ENCODE measurements at places on chromosomes 3 and 15. TPM values are rescaled to one million over a fixed set of nuclear protein-coding genes. Genes with fewer than 3 reads are reported as not detected.

DNA sequence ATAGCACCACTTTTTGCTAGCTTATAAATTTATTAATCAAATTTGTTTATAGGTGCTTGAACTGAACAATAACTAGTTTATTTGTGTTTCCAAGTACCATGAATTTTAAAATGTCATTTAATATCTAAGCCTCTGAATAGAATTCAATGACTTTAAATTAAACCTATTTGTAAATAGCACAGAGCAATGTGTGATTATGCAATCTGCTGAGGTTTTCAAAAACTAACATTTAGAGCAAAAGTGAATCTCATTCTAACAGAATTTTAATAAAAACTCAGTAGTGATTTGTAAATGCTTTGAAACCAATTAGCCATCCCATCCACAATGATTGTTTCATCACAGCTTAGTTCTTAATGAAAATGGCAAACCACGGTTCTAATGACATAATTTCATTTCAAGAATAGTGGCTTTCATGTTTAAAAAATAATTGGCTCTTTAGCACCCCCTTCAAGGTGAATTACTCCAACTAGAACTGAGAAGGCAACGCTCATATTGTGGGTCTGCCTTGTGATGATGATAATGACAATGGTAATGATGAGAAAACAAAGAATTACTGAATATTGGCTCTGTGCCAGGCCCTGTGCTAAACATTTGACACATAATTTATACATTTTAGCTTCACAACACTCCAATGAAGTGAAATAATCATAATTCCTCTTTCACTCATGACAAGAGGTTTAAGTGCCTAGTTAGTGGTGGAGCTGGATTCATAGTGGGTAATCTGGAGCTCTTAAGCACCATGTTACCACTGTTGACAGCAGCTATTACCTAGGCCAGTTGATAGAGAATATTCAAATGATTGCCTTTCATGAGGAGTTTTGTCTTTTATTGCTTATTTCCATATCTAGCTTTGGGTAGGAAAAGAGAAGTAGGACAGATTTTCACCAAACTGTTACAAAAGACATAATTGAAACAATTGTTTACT, 145.7 kb downstream of the RBMS3 start:
- no peak for DNase-seq

DNA sequence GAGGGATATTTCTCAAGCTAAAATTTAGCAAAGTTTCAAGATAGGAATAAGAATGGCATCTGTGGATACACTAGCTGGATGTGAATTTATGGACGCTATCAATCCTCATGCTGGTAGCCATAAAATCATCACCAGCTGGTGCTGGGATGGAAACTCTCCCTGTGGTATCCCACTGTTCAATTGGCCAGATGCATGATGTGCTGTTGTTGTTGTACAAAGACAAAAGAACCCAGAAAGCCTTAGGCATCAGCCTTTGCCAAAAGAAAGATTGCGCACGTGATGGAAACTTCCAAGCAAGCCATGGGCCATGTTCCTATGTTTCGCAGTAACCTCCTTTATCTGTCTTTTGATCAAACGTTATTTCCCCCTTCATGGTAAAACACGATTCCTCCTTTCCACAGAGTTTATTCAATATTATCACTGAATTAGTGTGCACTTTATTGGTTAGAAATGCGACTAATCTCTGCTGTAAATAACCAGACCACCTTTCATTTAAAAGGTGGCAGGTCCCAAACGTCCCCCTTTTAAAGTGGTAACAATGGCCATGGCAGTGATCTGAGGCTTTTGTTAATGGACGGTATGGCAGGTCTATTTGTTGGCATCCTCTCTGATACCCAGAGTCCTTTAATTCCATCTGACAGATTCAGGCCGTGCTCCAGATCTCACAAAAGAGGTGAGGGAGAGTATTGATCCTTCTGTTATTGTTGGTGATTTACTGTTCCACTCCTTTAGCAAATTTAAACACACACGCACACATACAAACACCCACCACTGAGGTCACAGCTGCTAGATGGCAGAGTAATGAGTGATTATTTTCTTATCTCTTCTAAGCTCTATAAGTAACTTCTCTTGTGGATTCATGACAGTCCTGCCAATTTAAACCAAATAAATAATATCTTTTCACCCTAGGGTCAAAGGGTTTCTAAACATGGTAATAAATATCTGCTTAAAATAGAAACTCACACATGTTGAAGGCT, 291.2 kb upstream of the KCNMB2 start:
- DNase-seq, result no peak

- no peak for DNase-seq
These were observed 993.8 kb downstream of the GBE1 start for GRCh38 chr3:80767604-80768003.

DNA sequence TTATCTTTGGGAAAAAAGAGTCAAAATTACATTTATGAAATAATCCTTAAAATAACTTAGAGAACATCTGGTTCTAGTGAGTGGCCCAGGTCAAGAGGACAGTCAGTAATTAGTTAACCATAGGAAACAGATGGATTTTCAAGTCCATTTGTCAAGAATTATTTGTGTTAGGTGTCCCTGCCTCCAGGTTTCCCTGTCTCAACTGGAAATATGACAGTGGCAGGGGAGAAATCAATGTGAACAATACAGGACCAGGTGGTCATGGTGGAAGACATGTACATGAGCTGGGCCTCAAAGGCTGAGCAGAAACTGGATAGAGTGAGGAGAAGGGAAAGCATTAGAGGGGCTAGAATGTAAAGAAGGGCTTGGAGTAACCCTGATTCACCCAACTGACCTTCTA, 372.6 kb downstream of the VPS13C start:
- DNase-seq, result no peak

- no peak for DNase-seq
These were observed 17.4 kb upstream of the ACAP2 start for GRCh38 chr3:195460091-195460713.

DNA sequence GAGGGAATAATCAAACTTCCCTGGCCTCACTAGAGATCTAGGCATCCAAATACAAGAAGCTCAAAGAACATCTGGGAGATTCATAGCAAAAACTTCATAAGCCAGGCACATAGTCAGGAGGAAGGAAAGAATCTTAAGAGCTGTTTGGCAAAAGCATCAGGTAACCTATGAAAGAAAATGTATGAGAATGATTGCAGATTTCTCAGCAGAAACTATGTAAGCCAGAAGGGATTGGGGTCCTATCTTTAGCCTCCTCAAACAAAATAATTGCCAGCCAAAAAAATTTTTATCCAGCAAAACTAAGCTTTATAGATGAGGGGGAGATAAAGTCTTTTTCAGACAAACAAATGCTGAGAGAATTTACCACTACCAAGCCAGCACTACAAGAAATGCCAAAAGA, 1036.3 kb downstream of the TBL1XR1 start:
- DNase-seq, result no peak

Gene VWA5B2
- total RNA-seq, result not detected

Gene MUSTN1
- 2.0 TPM for total RNA-seq

Gene PRTG
- total RNA-seq, result 508 TPM

Gene A4GNT
- not detected for total RNA-seq

Gene TMEM207
- total RNA-seq, result not detected

Gene SLC2A2
- not detected for total RNA-seq

Gene CYP1A2
- total RNA-seq, result not detected

Gene ZXDC
- 22.3 TPM for total RNA-seq

Measured in neural progenitor cell (in vitro differentiated cells).